ENCODE measurements at places on chromosomes 5 and 9.

- no peak for DNase-seq
Measured at GRCh38 chr5:78008356-78008967, 232.3 kb upstream of the TBCA start.

GRCh38 chr5:161481922-161482321 lies 64.6 kb downstream of the GABRB2 start:
- DNase-seq, result no peak

DNA sequence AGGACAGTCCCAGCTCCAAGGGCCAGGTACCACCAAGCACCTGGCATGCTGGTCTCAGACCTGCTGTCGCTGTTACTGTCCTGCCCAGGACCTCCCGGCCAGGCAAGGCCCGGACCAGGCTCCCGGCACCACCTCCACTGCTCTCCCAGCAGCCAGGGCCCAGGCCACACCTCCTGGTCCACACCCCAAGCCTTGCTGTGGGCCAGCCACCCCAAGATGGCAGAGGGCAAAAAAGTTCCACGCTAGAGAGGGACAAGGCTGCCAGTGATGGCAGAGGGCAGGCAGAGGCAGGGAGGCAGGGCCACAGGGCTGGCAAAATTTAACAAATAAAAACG lies 1.1 kb downstream of the DNLZ start:
- no peak for DNase-seq

DNA sequence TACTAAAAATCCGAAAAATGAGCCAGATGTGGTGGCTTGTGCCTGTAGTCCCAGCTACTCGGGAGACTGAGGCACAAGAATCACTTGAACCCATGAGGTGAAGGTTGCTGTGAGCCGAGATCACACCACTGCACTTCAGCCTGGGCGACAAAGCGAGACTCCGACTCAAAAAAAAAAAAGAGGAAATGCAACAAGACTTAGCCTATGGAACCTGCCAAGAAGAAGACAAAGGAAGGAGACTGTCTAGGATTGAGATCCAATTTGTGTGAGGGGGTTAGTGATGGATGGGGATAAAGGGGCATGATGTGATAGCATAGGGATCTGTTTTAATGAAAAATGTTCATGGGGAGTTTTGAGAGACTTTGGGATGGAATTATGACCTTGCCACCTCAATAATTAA lies 72.9 kb downstream of the RAB24 start:
- no peak for DNase-seq

- no peak for DNase-seq
Measured at GRCh38 chr5:121915765-121916164, 46.0 kb upstream of the SRFBP1 start.

GRCh38 chr9:19516348-19516747 lies 107.5 kb downstream of the ACER2 start:
- no peak for DNase-seq

- DNase-seq, result no peak
Measured at GRCh38 chr9:106860721-106861639, 2.0 kb upstream of the ZNF462 start.

DNA sequence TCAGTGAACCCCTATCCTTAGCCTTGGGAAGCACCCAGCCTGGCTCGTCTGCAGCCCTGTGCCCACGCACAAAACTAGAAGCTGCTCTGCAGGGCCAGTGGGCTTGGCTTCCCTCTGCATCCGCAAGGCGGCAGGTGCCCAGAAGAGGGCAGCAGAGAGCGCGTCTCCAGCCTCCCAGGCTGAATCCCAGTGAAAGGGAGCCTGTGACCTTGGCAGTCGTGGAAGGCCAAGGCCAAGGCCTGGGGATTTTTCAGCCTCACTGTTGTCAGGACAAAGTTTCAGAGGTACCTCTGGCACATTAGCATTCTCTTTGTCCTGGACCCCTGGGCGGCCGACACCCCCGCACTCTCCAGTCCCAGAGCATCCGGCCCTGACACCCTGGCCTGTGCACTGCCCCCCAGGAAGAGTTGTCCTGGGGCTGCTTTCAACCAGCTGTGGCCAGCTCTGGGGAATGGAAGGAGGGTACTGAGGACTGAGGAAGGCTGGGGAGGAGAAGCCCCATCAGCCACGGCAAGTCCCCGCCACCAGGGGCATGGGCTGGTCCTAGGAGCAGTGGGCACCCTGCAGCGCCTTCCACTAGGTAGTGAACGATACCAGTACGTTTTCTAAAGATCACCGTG lies 63.6 kb upstream of the IL17B start:
- peak; percentile 25 for DNase-seq

DNA sequence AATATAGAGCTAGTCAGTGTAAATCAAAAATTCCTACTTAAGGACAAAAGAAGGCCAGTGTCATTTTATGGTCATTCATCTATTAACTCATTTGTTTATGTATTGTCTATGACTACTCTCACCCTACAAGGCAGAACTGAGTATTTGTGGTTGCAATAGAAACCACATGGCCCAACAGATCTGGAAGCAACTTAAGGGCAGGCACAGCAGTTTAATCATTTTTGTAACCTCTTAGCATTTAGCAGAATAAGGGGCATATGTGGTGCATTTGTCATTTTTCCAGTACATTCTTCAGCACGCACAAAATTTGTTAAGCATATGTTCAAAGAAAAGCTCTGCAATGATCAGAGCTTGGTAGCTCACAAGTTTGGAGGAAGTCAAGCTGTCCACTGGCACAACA lies 1.1 kb downstream of the FKBP15 start:
- DNase-seq, result no peak

DNA sequence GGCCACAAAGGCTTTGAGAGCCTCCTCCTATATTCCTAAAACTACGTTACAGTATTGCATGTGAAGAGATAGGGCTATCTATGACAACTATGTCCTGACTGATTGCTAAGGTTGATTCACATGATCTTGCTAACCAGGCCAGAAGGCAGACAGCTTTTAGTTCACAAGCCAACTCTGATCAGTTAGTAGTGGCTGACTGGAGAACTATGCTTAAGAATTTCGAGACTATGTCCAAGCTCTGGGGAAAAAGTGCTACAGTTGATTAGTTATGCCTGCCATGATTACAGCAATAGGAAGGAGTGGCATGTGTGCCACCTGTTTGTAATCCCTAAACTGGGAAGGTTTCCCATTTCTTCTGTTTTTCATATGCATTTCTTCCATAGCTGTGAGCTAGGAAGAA lies 223.4 kb downstream of the DOCK8 start:
- no peak for DNase-seq

DNA sequence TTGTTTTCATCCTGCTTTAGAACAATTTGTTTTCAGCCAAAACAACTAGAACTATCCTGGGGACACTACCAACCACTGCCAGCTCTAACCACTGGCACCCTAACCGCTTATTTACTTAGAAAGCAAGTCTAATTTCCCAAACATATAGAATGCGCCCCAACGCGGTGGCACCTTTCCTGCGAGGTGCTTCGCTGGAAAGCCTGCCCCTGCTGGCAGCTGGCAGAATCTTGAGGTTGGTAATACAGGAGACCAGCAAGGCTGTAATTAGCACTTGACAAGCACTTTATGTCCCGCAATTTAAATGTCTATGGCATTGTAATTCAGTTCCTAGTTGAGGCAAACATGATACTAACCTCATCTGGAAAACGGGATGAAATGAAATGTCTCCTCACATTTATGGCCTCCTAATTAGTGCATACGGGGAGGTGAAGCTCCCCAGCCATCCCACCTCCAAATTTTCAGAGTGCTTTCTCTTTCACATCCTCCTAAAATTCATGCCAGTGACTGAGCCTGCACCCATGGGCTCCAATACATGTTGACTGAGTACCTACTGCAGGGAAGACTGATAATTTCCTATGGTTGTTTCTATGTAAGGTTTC lies 30.4 kb downstream of the GABBR2 start:
- no peak for DNase-seq

DNA sequence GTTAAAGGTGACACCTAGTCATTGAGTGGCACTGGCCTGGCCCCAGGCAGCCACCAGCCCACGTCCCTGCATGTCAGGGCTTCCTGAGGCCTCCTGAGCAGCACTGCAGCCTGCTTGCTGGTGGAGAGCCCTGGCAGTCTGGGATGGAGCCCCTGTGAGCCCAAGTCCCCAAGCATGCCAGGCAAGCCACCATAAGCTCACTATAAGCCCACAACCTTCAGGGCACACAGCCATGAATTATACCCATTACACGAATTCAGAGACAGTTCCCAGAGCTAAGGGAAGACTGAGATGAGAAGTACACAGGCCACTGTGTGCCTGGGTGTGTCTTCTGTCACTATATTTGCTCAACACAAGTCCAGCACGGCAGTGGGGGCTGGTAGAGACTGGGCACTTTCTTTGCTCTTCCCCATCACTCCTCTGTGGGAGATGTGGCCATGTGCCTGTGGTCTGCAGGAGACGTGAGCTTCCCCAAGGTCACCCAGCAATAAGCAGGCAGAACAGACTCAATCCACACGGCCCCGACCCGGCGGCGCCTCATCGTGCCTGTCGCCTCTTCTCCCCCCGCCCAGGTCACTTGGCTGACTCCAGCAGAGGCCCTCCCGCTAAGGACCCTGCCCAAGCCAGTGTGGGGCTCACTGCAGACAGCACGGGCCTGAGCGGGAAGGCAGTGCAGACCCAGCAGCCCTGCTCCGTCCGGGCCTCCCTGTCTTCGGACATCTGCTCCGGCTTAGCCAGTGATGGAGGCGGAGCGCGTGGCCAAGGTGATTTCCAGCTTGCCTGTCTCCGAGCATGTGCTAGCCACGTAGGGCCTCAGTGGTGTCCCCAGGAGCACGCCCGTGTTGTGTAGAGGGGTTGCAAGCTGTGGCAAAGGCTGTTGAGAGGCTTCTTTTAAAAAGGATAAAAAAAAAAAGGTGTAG lies 114.8 kb downstream of the WNK2 start:
- DNase-seq, result no peak

- no peak for DNase-seq
Measured at GRCh38 chr5:32304622-32305021, 8.1 kb downstream of the MTMR12 start.

DNA sequence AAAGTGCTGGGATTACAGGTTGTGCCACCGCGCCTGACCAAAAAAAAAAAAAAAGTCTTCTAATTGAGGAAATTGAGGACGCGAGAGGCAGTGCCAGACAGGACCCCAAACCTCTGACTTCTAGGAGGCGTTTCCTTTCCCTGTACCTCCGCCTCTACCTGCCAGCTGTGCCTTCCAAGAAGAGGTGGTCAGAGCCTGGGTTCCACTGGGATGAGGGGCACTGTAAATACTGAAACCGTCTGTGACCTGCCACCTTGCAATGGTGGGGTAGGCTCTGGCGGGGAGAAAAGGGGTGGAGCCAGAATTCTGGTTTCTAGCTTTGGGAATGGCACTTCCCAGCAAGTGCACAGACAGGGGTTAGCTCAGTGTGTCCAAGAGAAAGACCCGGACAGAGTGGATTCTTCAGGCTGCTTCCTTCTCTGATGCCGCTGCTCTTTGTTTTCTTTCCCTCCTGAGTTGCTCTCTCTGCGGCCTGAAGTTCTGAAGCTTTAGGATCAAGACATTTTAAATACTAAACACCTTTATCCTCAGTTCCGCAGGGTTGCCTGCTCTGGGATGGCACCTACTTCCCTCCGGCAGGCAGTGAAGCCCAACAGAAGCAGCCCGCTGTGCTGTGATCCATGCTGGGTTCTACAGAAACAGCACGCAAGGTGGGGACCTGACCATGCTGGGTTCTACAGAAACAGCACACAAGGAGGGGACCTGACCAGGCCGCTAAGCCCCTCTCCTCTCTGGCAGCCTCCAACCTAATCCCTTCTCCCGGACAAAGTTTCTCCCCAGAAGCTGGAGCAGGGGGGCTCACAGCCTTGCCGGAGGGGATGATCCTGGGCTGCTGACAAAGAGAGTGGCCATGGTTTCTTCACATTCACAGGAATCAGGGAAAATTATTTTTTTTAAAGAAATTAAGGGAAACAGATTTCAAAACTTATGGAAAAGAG lies 65.2 kb downstream of the OTULIN start:
- no peak for DNase-seq

DNA sequence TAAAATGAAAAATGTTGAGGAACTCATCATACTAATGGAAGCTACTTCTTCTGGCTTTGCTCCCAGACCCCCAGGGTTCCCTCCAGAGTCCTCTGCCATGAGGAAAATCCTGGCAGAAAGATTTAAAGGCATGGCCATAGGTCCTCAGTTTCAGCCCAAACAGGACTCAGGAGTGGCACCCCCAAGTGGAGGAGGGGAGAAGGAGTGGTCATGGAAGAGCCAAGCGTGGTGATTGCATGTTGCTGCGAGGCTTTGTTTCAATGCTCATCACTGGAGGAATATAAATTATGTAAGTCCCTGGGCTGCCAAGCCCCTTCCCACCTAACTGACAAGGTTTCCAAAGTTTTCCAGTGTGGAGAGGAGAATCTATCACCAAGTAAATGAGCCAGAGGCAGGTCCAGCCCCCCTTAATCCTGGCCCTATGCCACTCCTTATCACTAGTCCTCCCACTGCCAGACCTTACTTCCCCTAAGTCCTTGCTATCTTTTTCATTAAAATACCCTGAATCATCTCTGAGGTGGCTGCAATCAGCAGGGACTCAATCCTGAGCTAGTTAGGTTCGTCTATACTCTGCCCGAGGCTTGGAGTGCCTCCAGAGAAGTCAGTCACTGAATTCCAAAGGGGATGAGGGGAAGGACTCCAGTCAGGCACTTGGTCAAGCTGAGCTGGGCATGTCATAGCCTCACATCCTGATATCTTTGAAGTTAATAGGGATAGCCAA lies 70.7 kb upstream of the TAF1L start:
- no peak for DNase-seq

GRCh38 chr5:107248066-107248695 lies 422.6 kb downstream of the EFNA5 start:
- no peak for DNase-seq

DNA sequence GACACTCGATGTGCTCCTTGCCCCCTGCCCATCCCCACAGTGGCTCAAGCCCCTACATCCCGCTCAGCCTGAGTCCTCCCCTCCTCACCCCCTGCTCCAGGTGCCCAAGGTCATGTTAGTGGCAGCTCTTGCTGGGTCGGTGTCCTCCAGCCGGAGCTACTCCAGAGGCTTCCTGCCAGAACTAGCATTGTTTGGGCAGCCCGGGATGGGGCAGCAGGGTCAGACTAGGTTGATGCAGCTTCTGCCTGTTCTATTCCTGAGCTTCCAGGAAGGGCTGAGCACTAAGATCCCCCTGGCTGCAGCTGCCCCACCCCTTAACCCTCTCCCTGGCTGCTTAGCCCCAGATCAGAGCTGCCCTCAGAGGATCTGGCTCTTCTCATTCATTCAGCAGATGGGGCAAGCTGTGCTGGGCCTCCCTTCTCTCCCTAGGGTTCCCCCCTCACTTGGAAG lies 671 bp downstream of the RGS14 start:
- no peak for DNase-seq

DNA sequence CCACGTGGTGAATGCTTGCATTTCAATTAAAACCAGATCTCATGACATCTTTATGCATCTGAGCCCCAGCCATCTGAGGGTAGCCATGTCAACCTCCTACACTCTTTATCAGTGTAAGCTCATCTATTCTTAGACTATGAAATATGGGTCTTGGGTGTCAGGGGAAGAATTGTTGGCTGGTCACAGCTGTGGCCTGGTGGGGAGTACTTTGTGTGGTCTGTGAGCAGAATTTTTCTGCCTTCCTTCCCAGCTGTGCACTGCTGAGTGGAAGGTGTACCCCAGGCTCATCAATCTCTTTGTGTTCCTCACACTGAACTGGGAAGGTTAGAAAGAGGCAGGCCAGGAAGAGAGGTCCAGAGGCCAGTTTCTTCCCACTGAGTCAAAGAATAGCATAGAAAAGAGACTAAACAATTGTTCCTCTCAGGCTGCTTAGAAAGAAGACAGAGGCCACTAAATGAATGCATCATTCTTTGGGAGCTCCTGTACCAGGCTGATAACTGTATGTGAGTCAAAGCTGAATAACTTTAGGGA lies 202.7 kb upstream of the RGMB start:
- no peak for DNase-seq

- no peak for DNase-seq
Measured at GRCh38 chr5:54844905-54845566, 140.4 kb downstream of the ESM1 start.
